Activated gamma-delta T cell treated with Interleukin-2 at 50 U/mL for 16 hours (primary cell): ENCODE measurements at places on chromosomes 16 and 17.

DNA sequence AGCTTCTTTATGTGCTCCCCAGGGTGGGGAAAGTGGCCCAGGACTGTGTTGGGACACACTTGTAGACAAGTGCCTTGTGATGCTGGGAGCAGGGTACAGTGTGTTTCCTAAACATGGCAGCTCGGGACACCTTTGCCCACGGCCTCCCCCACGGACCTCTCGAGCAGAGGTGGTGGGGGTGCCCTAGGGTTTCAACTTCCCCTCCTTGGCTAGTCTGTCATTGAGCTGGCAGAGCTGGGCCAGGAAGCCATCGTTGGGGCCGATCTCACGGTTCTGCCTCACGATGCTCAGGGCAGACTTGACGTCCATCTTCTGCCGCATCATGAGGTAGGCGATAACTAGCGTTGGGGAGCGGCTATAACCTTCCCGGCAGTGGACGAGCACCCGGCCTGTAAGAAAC, 9.4 kb downstream of the DUSP3 start:
- no peak for DNase-seq

DNA sequence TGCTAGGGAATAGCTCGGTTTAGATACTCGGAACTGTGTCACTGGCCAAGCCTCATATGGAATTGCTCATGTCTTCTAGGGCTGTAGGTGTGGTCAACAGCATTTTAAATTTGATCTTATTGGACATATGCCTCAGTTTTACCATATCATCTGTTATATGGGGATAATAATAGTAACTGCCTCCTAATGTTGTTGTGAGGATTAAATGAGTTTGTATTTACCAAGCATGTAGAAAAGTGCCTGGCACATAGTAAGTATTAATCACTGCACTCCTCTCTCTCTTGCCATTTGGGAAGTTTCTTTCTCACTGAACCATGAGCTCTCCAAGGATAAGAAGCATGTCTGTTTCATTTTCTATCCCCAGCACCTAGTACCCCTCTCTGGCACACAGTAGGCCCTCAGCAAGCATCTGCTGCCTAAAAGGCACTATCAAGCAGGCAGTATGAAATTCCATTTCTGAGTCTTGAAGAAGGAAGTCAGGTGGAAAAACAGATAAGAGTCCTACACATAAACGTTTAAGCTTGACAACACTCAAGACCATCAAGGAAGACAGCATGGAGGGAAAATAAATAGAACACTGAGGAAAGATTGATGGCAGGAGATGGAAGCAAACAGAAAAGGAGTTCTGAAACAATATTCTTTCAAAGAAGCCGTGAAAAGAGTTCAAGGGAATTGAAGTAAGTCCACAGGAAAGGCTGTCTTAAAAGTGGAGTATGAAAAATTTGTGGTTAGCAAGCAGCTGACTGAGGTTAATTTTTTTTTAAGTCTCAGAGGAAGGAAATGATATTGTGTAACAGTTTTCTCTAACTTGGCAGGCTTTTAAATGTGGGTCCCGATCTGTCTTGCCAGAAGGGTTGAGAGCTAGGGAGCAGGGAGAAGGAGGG, 2.2 kb upstream of the ATP6V0A1 start:
- no peak for DNase-seq

- DNase-seq = no peak
Measured at GRCh38 chr16:74743045-74743667, 31.5 kb downstream of the FA2H start.

DNA sequence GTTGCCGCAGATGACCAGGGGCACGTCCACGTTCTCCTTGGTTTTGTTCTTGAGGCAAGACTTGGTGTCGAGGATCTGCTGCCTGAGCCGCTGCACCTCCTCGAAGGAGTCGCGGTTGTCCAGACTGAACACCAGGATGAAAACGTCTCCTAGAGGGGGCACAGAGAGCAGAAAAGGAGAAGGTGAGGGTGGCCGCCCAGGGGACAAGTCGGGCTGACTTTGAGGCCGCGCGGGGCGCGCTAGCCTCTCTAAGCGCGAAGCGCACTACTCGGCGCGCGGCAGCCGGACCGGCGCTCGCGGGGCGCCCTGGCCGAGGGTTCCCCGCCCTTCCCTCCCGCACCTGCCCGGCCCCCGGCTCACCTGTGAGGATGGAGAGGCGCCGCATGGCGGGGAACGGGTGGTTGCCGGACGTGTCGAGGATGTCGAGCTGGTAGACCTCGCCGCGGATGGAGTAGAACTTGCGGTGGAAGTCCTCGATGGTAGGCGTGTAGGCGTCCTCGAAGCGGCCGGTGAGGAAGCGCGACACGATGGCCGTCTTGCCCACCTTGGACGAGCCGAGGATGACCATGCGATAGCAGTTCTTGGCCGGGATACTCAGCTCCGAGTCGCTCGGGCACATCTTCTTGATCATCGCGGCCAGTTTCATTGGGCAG, 533 bp downstream of the RASD1 start:
- peak; percentile 14 for DNase-seq

- DNase-seq = no peak
Measured at GRCh38 chr17:11459861-11460331, 138.4 kb upstream of the DNAH9 start.

GRCh38 chr17:58615768-58616659, 75.8 kb downstream of the TEX14 start:
- DNase-seq = no peak

GRCh38 chr17:17073581-17074403, 31.5 kb downstream of the MPRIP start:
- no peak for DNase-seq

- no peak for DNase-seq
Measured at GRCh38 chr16:71693164-71693563, 31.3 kb downstream of the PHLPP2 start.

DNA sequence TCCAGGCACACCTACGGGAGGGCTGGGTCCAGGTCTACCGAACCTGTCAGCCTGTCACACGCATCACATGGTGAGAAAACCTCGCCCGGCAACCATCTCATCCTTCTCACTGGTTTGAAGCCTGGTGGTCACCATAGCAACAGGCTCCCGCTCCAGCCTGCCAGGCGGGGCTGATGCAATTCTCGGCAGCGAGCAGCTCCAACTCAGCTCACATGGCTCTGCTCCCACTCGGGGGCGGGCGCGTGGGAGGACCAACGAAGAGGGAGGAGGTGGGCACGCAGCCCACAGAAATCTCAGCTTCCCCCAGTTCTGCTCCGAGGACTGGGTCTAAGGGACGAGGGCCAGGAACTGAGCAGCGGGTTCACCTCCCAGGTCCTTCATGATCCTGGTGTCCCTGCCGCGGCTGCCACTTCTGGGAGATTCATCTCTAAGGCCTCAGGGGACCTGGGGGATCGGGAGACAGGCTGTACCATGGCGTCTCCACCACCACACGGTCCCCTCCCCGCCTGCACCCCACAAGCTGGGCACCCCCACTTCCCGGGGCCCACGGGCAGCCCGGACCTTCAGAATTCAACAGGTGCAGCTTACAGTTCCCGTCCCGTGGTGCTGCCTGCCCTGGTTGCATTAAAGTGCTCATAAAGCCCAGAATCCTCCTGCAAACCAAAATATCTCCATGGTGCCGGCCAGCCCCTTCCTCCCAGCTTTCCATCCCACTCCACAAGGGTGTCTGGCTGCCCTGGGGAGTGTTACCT, 25.8 kb downstream of the ABR start:
- no peak for DNase-seq

GRCh38 chr16:27973678-27974077, 89.8 kb downstream of the GSG1L start:
- DNase-seq = no peak

DNA sequence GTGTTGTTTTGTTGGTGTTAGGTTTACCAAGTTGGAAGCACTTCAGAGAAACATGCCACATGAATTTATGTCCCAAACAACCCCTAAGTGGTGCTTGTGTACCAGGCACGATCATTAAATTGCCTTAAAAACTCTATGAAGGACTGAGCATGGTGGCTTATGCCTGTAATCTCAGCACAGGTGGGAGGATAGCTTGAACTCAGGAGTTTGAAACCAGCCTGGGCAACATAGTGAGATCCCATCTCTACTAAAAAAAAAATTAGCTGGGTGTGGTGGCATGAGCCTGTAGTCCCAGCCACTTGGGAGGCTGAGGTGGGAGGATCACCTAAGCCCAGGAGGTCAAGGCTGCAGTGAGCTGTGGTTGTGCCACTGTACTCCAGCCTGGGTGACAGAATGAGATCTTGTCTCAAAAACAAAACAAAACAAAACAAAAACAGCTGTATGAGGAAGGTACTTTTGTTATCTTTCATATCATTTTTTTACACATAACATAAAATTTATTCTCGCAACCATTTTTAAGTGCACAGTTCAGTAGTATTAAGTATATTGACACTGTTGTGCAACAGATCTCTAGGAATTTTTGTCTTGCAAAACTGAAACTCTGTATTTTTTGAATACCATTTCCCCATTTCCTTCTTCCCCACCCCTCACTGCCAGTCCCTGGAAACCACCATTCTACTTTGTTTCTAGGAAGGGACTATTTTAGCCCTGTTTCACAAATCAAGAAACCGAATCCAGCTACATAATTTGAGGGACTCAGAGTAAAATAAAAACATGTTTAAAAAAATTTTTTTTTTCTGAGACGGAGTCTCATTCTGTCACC, 14.3 kb upstream of the RBBP6 start:
- DNase-seq = no peak

- no peak for DNase-seq
Measured at GRCh38 chr17:798246-798645, 16.1 kb downstream of the MRM3 start.

- DNase-seq = no peak
Measured at GRCh38 chr16:23132775-23133463, 16.3 kb downstream of the USP31 start.

DNA sequence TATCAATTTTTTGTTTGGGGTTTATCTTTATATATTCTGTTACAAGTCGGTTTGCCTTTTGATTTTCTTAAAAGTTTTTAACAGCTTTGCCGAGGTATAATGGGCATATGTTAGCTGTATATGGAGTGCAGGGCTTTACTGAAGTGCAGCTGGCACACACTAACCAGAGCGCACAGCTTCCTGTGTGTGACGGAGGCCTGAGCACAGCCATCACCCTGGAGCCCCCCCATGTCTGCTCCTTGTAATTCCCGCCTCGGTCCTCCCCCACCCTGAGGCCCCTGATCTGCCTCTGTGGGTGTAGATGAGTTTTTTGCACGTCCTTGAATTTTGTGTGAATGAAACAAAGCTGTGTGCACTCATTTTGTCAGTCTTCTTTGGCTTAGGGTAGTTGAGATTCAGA, 60.1 kb upstream of the ZNF750 start:
- no peak for DNase-seq

DNA sequence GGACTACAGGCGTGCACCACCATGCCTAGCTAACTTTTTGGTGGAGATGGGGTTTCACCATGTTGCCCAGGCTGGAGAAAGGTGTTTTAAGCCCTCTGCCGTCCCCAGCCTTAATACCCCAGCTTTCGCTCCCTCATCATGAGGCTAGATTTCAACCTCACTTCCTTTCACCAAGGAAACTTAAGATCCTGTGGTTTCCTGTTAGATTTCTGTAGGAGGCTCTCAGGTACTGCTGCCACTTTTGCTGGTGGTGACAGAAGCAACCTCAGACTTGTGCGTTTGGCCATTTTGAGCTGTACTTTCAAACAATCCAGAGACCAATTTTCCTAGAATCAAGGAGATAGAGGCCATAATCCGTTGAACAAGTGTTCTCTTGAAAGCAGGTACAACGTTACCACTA, 36.2 kb downstream of the MPHOSPH6 start:
- DNase-seq = no peak

- peak; percentile 58 for DNase-seq
Measured at GRCh38 chr17:17849845-17850373, 13.1 kb upstream of the SREBF1 start.

DNA sequence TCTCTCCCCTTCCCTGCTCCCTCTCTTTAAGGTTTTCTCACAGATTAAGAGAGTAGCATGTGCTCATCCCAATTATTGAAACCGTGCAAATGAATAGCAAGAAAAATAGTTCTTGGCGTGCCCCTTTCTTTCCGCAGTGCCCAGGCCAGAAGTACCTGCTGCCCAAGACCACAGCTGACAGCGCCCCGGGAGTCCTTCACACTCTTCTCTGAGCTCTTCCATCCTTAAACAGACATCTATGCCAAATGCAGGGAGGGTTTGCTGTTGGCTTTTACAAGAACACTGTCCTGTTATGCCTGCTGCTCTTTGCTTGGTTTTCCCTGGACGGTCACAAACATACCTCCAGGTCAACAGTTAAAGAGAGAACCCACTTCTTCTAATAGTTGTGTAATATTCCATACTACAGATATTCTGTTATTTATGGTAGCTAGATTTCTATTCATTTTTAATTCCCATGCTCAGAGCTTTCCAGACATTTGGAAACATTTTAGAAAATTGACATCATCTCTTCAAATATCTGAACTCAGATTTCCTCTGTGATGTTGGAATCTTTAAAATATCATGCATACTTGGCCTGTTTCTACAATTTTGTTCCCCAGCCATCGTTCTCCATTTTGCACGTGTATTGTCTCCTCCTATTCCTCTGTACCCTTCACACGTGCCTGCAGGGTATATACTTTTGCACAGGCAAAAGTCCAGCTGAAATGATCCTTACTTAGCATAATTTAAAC, 416.7 kb downstream of the WWOX start:
- DNase-seq = no peak

DNA sequence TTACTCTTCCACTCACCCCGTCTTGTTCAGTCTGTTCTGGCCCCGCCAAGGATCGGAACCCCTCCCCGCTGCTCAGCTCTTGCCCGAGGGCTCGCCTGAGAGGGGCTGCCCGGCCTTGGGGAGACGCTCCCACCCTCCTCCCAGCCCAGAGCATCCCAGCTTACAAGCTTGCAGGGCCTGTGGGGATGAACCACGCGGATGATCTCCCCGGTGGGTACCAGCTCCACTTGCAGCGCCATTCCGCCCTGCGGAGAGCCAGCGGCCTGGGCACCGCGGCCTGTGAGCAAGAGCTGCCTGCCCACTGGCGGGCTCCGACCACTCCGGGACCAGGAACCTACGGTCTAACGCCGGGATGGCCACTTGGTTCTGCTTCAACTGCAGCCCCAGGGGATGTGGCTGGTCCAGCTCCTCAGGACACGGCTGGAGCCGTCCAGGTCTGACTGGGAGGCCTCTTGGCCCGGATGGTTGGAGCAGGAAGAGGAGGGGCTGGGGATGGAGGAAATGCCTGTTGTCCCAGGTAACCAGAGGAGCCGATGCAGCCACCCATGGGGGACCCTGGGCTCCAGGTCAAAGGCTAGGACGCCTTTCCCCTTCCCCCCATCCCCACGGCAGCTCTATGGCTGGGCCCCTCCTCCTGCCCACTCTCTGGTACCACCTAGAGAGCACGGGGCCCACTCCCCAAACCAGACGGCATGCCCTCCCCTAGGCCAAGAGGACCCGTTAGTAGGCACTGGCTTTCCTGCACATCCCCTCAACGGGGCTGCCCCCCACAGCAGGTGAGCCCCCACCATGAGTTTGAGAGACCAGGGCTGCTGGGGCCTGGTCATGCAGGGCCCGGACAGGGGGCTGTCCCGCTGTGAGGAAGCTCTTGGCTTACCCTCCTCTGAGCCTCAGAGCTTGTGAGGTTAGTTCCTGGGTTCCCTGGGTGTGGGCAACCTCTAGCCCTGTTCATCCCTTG, at the start of gene MYO1C:
Gene MYO1C, minus strand, starts transcription at position 438 of the 958 bp plus-strand sequence. Its CDS starts 199 bp downstream, at position 239.
- DNase-seq = no peak

GRCh38 chr16:15507301-15507958, 73.0 kb downstream of the BMERB1 start:
- no peak for DNase-seq

- no peak for DNase-seq
Measured at GRCh38 chr17:46773221-46773605, 45.3 kb downstream of the WNT3 start.
